ENCODE measurements at places on chromosomes 7 and 10.
A peak's percentile ranks its signal among the peaks of the same experiment; 100 is the strongest.

DNA sequence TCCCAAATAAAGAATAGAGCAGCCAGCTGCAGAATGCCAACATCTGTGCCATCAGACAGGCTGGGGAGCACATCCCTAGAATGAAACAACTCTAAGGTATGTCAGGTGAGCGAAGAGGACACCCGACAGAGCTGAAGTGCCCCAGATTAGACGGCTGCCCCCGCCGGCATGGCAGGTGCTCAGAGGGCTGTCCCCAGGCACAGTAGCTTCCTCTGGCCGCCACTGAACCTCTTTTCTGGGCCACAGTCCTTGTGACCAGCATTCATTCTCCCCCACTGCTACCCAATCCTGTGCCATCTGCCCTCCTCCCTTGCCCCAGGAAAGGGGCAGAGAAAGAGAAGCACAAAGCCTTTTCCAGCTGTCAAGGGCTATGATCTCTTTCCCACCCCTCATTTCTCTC is 41.7 kb downstream of the RGS10 start:
- DNase-seq = no peak

DNA sequence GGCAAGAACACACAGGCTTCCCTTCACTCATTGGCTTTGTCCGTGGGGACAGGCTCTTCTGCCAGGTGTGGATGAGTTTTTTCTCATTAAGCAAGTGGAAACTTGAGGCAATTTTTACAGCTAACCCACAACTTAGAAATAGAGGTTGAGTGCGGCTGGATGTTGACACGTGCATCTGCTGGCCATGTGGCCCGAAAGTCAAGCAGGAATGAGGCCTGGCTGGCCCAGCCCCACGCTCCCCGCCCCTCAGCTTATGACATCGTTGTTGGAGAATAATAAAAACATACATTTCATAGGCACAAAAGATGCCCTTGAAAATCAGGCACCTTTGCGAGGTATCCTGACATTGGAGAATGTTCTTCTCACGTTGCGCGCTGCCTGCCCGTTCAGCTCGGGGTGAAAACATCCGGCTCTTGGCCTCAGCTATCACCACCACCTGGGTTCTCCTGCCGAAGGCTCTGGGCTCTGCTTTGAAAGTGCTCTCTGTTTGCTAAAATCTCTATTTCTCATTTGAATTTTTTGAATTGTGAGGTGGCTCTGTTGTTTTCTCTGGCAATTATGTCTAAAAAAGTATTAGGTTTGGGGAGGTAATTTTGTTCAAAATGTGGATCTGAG is 310.7 kb downstream of the WDR37 start:
- DNase-seq = no peak

- no peak for DNase-seq
Observed at GRCh38 chr10:102767428-102768160, 23.8 kb downstream of the WBP1L start.

DNA sequence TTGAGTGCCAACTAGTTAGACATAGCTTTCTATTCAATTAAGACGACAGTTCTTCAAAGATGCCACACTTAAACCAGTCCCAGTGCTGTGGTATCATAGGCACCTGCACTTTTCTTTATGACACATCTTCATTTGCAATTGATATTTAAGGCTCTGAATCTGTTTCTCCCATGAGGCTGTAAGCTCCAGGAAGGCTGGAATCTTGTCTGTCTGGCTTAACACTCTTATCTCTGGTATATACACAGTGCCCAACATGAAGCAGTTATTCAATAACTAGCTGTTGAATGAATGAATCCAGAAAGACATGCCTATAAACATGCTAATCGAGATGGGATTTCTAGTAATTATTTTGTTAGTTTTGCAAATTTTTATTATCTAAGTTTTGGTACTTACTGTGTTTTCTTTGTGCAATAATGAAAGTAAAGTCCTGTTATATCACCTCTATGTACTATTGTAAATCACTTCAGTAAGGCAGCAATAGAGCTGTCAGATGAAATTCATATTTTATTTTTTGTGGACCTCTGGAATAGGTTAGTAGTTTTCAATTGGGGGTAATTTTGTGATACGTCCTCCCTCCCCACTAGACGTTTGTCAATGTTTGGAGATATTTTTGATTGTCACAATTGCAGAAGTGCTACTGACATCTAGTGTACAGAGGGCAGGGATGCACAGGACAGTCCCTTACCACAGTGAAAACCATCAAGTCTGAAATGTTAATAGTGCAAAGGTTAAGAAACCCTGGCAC is 51.3 kb upstream of the STEAP4 start:
- DNase-seq = no peak

- peak; percentile 64 for DNase-seq
Observed at GRCh38 chr10:89217057-89217990, 10.2 kb upstream of the CH25H start.

- DNase-seq = no peak
Observed at GRCh38 chr7:106329971-106330733, 45.4 kb upstream of the NAMPT start.

DNA sequence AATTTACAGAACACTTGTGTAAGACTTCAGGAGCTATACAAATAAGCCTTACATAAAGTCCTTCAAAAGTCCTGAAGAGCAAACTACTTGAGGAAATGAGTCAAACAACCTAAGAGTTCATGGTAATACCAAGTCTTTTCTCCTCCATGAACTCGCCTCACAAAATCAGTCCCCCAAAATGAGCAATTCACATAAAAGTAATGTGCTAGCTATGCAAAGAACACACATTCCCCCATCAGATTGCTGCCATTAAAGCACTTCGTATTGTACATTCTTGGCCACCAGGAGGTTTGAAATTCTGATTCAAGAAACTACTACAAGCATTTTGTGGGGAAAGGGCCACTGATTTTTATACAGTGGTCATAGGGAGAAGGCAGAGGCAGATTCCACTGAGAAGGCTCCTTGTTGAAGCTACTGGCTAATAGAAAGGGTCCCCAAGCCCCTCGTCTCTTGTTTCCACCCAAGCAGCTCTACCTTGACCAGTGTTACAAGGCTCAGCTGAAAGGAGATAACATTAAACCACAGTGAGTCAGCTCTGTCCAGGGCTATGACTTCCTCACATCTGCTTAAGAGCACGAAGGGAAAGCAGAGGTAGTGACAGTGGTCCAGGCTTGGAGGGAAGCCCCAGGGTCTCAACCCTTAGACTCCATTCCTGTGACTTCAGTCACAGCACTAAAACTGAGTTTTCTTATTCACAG is 115.2 kb upstream of the CDK1 start:
- DNase-seq = no peak

- DNase-seq = no peak
Observed at GRCh38 chr7:17136126-17136525, 162.3 kb upstream of the AHR start.

DNA sequence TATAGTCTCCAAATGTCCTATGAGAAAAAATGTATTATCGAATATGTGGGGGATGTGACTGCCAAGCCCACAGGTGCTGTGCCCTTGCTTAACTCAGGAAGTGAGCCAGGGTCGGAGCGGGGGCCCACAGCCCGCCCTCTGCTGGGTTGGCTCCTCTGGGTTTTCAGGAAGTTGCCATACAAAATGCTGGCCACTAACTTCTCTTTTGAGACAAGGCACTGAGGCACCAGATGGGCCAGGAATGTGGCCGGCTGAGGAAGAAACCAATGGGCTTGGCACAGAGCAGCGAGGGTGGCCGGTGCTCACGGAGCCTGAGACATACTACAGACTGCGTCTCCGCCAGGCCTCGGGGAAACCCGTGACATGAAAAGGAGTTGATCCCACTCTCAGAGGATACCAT is 58.9 kb downstream of the FAM53B start:
- no peak for DNase-seq

GRCh38 chr7:2269991-2270460 is 28.0 kb downstream of the NUDT1 start:
- DNase-seq = no peak

DNA sequence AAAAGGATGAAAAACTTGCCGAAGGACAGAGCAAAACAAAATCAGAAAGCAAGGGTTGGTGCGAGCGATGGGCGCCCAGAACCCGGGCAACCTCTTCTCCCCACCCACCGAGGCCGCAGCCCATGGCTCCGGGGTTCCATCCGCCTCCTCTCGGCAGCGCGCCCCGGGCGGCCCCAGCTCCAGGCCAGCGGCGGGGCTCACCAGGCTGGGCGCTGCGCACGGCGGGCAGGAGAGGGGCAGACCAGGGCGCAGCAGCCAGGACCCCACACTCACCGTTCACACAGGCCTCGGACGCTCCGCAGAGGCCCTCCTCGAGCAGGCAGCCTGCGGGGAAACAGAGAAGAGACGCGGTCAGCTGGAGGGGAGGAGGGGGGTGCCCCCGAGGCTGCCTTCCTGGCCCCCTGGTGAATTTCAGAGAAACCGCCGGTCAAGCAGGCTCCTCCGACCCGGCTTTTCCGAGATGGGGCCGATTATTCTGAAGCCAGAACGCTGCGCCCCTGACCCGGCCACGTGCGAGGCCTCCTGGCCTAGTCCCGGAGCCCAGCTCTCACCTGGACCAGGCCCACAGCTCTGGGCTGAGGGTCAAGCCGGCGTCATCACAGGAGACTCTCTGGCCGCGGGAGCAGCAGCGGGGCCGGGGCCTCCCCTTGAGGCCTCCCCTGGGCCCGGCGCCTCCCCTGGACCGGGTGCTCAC is 98.0 kb downstream of the PTPRN2 start:
- no peak for DNase-seq

- no peak for DNase-seq
Observed at GRCh38 chr7:81111781-81112540, 193.1 kb upstream of the SEMA3C start.

DNA sequence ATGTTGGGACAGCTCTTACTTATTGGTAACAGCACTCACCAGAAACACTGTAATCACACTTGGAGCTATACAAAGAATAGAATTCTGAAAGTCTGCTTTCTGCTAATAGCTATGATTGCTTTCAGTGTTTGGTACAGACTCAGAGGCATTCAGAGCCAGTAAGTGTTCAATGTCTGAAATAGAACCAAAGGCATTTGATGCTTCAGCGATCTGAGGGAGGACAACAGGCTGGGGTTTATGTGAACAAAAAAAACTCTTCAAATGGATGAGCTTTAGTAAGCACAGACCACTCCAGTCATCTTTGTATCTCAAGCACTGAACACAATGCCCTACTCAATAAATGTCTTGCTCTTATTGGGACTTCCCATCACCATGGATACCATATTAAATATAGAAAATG is 322.8 kb upstream of the GRM3 start:
- DNase-seq = no peak

DNA sequence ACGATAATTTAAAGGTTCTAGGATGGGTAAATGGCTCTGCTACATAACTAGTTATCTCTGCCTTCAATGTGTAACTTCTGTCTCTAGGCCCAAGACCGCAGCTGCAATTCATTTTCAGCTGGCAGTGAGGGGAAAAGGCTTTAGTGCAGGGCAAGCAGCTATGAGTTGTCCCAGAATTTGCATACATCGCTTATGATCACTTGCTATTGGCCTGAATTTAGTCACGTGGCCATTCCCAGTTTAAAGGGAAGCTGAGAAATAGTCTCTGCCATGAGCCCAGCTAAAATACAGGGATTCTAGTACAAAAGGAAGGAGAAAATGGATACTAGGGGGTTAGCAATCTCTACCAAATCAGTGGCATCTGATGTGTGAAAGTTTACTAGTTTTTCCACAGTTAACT is 145.8 kb upstream of the IMMP2L start:
- no peak for DNase-seq

GRCh38 chr7:98175260-98175940 is 35.8 kb upstream of the BHLHA15 start:
- DNase-seq = no peak

- no peak for DNase-seq
Observed at GRCh38 chr7:116704650-116705228, 32.7 kb downstream of the MET start.

DNA sequence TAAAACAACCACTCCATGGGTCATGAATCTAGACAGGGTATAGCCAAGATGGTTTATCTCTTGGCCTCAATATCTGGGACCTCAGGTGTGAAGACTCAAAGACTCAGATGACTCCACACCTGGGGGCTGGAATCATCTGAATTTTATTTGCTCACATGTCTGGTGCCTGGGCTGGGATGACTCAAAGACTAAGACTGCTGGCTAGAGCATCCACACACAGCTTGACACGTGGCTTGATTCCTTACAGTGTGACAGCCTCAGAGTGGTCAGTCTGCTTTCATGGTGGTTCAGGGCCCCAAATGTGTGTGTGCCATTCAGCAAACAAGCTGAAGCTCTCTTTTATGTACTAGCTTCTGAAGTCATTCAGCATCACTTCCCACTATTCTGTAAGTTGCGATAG is 333.7 kb downstream of the RNLS start:
- no peak for DNase-seq

DNA sequence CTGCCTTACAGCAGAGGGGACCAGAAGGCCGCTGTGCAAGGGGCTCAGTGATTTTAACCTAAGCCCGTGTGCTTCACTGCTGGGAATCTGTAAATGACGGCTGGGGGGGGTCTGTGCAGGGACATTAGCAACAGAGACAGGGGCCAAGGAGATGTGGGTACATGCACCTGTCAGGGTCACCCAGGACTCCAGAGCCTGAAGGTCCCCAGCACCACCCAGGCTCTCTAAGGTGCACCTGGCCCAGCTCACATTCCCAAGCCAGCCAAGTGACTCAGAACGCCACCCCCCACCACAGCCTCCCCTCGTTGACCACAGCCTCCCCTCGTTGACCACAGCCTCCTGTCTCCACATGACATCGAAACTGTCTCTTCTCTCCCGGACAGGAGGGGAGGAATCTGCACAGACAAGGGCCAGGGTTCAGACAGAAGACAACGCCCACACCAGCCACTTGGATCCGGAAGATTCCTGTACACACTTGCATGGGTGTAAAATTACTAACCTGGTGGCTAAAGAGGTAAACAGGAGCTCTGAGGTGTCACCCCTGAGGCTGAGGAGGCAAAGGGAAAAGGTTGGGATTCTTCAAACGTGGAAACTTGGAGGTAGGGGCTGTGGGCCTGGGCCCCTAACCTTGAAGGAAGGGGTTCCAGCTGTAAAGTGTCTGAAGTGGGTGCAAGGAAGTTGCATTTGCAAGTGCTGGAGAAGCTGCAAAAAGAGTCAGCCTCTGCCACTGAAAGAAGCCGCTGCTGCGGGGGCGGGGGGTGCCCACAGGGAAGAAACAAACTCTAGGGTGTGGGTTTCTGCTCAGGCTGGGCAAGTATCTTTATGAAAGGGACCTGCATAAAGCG is 27.0 kb downstream of the CALML3 start:
- DNase-seq = peak; percentile 69

DNA sequence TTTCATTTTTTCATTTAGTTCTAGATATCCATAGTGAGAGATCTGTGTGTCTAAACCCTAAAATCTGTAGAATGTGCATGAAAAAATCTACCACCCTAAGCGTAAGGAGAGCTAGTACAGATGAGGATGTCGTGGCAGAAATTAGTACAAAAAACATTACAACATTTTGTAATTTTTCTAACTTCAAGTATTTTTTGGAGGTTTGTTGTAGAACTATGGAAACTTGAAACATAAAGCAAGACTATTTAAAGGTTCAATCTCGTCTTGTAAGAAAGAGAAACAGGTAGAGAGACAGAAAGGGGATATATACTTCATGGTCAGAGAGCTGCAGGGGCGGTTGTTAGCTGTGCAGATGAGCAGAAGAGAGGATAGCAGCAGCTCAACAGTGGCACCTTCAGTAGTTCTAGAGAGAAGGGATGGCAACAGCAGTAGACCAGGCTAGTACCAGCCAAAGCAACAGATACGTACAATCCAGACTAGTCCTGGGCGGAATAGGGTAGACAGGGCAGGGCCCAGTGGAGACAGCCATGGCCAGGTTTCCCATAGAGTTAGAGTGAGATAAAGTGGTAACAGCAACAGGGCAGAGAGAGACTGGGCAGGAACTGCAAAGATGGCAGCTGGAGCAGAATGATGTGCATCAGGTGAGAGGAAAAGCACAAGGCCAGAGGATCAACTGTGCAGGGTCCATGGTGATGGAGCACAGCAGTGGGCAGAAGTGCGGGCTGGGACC is 145.2 kb downstream of the FRMD4A start:
- peak; percentile 62 for DNase-seq

- no peak for DNase-seq
Observed at GRCh38 chr7:5360451-5360850, 63.2 kb downstream of the TNRC18 start.

Data from activated naive CD4-positive, alpha-beta T cell treated with anti-CD3 and anti-CD28 coated beads, Interleukin-2, amount 50 U/mL, for 16 hours (primary cell).